Central memory CD4-positive, alpha-beta T cell (primary cell): ENCODE measurements at places on chromosomes 7 and 10.

DNA sequence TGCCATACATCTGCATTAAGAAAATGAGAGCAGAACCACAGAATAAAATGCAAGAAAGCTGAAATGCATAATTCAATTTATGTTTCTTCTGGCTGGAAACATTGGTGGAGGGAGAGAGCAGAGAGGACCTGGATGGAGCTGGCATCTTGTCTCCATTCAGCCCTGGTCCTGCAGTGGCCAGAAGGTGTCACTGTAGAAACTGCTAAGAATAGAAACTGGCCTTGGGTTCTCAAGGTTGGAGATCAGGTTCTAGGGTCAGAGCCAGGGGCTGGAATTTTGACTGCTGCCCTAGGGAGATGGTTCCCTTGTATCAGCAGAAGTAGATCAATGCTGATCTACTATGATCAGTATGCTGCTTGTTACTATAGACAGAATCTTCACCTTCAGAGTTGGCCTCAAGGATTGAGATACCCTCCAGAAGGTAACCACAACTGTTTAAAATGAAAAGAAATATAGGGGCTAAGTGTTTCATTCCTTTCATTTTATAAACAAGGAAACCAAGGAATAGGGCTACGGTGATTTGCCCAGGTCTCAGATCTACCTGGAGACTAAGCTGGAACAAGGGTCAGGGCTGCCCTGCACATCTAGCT is 13.1 kb downstream of the TAS2R41 start:
- DNase-seq = no peak

GRCh38 chr10:128411643-128412042 is 285.4 kb upstream of the MKI67 start:
- no peak for DNase-seq

DNA sequence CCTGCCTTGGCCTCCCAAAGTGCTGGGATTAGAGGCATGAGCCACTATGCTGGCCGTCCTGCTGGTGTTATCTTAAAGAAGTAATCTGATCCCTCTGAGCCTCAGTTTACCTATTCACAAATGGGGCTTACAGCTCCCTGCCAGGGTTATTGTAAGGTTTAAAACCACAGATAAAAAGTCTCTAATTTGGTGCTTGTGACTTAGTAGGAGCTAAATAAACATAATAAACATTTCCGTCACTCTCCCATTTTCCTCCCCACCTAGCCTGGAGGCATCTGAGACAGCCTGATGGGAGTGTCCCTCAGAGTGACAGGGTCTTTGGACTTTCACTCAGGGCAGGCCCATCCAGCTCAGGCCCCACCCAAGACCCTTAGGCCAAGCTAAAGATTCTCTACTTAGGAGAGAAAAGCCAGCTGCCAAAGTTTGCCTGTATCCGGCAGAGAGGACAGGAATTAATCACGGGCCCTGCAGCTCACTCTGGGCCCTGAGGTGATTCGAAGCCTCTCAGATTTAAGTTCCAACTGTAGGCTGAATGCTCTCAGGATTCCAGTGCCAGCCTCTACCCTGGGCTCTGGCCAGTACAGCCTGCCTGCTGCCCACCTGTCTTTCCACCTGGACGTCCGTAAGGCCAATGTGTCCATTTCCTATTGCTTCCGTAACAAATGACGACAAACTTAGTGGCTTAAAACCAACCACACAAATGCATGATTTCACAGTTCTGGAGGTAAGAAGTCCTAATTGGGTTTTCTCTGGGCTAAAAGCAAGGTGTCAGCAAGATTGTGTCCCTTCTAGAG is 21.8 kb upstream of the DUSP5 start:
- no peak for DNase-seq

DNA sequence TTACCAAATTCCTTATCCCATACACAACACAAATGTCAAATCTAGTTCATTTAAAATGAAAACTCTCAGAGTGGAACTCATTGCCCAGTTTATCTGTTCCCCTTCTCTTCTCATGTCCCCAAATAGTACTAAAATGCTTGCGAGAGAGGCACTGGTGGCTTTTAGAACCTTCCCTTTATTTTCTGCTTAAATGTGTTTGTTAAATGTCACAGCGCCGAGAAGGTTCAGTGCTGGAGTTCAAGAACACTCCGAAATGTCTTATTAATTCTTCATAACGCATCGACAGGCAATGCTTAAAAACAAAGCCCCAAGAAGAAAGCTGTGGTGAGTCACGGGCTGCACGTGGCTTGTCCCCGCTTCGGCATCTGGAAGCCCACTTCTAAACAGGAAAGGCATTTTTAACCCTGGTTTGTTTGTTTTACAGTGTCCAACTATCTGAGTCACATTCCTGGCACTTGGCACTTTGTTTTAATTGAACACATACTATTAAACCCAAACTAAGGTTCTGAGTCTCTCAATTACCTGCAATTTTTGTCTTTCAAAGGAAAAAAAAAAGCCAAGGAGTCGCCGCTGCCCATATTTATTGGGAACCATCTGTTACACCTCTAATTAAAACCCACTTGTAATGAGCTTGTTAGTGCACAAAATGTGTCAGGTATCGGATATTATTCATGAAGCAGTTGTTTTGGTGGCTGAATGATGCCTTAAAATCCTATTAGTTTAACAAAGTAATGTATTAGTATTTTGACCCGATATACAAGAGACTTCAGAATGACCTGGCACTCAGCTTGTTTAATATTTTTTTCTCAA is 49.9 kb upstream of the MGMT start:
- DNase-seq = no peak

DNA sequence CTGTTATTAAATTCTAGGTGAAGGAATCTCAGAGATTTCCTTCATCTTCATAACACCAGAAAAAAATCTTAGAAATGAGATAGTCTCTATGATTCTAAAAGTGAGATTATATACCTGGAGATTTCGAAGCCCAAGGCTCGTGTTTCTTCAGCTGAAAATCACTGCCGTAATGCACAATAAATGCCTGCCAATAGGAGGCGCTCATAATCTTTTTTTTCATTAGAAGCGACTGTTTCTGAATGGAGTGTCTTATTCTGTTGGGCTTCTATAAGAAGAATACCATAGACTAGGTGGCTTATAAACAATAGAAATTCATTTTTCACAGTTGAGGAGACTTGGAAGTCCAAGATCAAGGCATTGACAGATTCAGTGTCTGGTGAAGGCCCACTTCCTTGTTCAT is 294.7 kb downstream of the PRKG1 start:
- no peak for DNase-seq

DNA sequence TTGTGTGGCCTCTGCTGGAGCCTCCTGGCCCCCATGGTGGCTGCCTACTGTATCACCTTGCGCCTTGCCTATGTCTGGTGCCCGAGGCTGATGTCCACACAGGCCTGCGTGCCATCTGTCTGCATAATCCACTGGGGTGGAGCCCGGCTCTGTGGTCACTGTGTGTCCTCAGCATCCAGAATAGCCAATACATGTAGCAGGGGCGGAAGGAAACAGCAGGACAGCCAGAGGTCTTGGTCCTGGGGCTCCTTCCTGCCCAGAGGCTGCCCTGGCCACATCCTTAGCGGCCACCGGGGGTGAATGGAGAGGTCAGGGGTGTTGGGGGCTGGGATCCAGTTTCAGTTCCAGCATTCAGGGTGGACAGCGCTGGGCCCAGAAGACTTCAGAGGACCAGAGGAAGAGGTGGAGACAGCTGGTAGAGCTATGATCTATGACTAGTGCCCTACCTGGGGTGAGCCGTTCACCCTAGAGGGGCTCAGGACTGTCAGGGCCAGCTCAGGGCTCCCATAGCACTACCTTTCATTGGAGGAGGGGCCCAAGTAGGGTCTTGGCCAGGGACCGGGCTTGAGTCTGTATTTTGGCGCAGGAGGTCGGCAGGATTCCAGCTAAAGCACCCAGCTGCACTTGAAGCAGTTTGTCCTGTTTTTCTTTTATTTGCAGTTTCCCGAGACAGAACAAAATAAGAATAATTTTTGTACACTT is 15.9 kb downstream of the YKT6 start:
- no peak for DNase-seq

GRCh38 chr7:24733414-24734060 is 23.7 kb downstream of the GSDME start:
- no peak for DNase-seq
